ENCODE measurements at places on chromosomes 7 and 10.
A peak's percentile ranks its signal among the peaks of the same experiment; 100 is the strongest.

DNA sequence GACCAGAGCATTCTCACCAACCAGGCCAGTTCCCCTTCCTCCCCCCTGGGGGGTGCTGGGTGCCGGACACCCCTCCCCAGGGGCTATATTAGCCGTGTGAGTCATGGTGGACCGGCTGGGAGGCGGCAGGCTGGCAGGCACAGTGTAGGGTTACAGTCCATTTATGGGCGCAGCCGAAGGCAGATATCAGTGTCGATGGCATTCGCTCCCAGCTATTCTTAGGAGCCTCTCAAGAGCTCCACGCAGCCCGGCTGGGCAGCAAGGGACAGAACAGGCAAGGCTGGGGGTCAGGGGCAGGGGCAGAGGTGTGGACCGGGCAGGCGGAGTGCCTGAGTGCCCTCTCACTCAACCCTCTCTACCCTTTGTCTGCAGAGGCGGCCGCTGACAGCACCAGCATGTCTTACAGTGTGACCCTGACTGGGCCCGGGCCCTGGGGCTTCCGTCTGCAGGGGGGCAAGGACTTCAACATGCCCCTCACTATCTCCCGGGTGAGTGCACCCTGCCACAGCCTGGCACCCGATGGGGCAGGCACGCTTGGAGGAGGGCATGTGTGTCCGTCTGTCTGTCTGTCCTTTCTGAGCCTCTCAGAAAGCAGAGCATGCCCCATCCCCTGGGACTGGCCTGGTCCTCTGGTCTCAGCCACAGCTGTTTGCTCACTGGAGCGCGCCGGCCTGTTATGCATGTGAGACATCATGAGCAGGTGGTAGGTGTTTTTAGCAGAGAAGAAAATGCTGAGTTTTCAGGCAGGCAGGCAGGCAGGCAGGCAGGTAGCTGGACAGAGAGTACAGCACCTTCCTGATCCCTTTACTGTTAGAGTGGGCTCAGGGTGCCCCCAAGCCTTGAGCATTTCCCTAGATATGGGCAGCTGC, at the start of gene LDB3:
Gene LDB3 (plus strand): TSS at position 215 of the 869 bp plus-strand sequence. CDS start 181 bp downstream, at position 396.
- no peak for DNase-seq

GRCh38 chr7:38411404-38411803, 138.0 kb upstream of the TARP start:
- DNase-seq: peak; percentile 31

- DNase-seq: peak; percentile 29
Measured at GRCh38 chr10:60646966-60647796, 131.1 kb upstream of the CDK1 start.

- no peak for DNase-seq
Measured at GRCh38 chr7:5383314-5384098, 40.1 kb downstream of the TNRC18 start.

- no peak for DNase-seq
Measured at GRCh38 chr7:46776790-46777189, 805.1 kb downstream of the TNS3 start.

DNA sequence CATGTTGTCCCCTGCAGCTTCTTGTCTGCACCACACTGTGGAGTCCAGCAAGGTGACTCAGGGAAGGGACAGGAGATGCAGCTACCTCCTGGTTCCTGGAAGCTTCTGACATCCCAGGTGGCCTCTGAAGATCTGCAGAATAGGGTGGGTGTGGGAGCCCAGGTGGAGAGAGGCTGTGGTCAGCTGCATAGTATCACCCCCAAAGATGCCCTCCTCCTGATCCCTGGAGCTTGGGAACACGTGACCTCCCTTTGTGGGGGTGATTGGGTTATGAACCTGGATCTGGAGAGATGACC, 25.4 kb downstream of the CALML3 start:
- no peak for DNase-seq

GRCh38 chr10:123808906-123809305, 82.7 kb downstream of the CPXM2 start:
- DNase-seq: no peak

- DNase-seq: no peak
Measured at GRCh38 chr10:78178940-78179339, 145.3 kb downstream of the RPS24 start.

GRCh38 chr10:95303535-95303934, 12.7 kb upstream of the PDLIM1 start:
- DNase-seq: no peak

DNA sequence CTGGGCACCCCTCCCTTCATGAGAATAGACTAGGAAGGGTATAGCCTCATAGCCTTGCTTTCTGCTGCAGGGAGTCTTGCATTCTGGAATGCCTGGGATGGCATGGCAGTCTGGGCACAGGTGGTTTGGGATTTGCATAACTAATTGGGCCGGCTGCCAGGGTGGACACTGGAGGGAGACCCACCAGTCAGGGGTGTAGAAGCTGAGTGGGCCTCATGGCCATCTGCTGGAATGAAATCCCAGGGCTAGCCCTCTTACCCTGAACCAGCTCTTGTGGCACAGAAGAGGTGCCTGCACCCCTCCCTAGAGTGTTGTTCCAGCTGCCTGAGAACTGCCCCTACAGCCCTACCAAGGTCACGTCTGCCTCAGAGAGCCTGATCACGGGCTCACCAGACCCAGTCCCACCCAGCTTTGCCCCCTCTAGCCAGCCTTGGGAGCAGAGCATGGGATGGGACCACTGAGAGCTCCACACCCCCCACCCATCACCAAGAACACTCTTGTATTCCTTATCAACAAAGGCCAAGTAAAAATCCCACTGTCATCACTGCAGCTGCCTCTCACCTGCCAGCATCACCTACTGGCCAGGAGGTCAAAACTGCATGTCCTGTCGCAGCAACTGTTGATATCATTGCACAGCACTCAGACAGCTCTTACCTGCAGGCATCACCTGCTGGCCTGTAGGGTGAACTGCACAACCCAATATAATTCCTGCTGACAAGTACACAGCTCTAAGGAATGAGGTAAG, 148.9 kb downstream of the ZEB1 start:
- DNase-seq: no peak

DNA sequence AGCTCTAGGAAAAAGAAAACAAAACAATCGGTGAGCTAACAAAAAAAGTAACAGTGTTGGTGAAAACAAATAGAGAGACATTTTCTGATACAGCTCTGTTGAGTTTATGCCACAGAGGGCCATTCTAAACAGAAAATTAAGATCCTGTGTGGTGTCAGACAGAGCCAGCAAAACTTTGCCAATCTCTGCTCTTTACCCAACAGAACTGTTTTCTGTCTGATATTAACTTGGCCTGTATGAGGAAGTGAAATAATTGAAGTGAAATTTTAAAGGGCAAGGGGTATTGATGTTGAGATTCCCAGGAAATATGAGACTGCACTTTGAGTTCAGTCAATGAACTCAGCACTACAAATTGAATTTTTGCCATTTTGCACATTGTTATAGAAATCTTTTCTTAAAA, 101.0 kb downstream of the AOAH start:
- peak; percentile 55 for DNase-seq

- no peak for DNase-seq
Measured at GRCh38 chr7:42843205-42843800, 68.6 kb downstream of the C7orf25 start.

DNA sequence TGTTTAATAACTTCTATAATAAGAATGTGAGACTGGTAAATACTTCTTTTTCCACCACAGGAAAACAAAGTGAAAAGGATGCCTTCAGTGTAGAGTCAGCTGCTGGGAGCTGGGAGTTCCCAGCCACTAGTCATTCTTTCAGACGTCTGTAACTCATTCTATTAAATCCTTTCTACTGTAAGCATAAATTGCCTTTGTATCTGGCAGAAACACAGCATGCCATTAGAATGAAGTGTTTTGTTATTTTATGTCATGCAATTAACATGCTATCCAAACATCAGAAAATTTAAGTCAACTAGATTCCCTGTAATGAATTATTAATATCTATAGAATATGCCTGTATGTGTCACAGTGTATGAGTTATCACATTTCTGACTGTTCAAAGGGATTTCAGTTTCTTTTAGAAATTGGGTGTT, 14.3 kb downstream of the BPGM start:
- DNase-seq: no peak

- no peak for DNase-seq
Measured at GRCh38 chr7:521221-522070, 1.8 kb upstream of the PDGFA start.
